ENCODE measurements at places on chromosomes 2 and 18.

DNA sequence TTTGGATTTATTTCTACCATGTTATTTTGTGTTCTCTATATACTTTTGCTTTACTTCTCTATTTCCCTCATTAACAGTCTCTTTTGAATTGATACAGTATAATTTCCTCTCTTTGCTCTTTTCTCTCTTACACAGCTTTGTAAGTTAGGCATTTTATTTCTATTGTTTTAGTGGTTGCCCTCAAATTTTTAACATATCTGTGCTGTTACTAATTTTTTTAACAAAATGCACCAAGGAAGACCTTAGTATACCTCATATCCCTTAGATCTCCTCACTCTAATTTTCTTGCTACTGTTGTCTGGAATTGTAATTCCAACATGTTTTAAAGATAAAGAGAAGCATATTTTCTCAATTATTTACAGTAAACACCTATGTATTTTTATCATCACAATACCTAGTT, 416.8 kb upstream of the SLC14A2 start:
- no peak for DNase-seq

DNA sequence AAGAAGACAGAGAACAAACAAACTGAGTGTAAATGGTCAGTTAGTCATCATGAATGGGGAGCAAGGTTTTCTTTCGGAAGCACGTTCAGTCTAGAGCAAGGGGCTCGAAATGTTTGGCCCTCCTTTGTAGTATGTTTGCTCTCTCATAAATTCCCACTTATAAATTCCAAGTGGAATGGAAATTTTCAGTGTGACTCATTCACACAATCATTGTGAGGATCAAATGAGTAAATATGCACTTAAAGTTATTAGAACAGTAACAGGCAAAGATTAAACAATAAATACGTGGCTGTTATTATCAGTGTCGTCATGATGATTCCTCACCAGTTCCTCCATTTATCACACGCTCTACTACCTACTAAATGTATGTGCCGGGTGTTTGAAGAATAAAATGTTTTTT, 10.5 kb downstream of the CNGA3 start:
- no peak for DNase-seq

DNA sequence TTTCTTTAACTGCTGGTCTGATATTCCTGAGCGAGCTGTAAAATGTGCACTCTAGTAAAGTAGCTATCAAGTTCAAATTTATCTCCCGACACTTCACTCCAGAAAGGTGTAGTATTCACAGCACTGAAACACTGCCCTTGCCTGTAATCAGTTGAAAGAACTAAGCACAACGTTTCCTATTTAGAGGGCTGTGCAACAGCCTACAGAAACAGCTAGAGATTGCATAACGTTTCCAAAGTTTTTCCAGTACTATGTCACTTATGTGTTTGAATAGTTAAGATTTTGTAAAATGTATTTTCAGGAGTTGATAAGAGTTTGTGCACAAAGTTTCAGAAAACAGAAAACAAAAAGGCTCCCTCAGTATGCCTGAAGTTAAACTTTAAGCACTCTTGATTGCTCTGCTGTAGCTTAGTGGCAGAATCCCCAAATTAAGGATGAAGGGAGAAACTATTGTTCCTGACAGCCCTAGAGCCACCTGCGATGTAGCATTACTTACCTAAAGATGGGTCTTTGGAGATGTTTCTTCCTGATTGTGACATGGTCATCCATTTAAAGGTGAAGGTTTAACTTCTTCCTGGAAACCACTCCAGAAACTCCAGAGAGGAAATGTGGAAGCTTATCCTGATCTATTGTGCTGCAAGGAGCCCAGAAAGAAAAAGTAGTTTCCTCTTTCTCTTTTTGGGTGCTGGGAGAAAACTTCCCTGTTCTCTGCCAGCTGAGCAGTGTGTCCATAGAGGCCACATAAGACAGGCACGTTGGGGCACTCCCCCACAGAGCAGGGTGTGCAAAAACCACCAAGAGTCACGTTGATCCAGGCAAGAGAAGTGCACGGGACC, 536 bp downstream of the PDE1A start:
- DNase-seq = no peak

DNA sequence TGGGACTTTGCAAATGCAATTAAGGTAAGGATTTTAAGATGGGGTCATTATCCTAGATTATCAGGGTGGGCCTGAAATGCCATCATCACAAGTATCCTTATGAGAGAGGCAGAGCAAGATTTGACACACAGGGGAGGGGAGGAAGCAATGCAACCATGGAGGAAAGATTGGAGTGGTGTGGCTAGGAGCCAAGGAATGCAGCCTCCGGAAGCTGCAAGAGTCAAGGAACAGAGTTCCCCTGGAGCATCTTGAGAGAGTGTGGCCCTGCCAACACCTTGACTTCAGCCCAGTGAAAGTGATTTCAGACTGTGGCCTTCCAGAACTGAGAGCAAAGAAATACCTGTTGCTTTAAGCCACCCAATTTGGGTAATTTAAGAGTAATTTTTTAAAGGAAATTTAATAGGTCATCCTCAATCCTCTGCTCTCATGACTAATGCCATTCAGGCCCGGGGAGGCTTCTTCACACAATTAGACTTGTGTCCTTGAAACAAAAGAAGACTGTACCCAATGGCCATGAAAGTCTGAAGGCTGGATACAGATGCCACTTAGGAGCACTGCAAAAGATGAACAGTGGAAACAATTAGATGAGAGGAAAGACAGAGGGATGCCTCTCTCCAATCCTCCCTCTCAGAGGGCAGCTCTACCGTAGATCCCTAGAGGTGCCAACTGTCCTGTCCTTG, 250.3 kb upstream of the ID2 start:
- DNase-seq = no peak

- DNase-seq = no peak
These were observed 18.4 kb downstream of the SLC4A3 start for GRCh38 chr2:219645631-219646527.

DNA sequence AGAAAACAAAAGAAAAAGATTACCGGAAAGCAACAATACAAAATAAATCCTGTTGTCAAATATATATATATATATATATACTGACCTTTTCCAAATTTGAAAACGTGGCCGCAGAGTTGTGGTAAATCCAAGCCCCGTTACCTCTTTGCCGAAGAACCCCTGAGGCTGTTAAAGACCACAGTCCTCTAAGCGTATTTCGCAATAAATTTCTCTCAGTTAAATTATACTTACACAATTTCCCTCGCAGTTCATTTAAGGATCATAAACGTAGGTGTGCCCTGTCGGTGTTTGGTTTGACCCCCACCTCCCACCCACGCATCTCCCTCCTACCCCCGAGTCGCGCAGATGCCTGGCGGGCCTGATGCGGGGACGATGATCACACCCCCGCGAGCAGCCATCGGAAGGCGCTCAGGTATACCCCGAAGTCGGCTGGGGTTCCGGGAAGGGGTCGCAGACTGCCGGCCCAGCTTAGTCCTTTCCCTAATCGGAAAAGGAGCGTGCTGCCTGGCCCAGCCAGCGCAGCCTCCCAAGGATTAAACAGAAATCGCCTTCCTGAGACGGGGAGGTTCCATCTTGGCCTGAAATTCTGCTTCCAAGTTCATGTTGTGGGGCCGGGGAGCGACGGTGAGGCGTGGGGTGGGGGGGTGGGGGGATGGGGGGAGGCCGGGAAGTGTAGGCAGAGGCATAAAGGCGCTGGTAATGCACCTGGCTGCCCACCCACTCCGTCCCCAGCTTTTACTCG, 2.9 kb upstream of the MEIS1 start:
- DNase-seq = no peak

GRCh38 chr18:31591113-31591512, 564 bp upstream of the TTR start:
- DNase-seq = no peak

- no peak for DNase-seq
These were observed 55.4 kb upstream of the CCBE1 start for GRCh38 chr18:59752666-59753065.

DNA sequence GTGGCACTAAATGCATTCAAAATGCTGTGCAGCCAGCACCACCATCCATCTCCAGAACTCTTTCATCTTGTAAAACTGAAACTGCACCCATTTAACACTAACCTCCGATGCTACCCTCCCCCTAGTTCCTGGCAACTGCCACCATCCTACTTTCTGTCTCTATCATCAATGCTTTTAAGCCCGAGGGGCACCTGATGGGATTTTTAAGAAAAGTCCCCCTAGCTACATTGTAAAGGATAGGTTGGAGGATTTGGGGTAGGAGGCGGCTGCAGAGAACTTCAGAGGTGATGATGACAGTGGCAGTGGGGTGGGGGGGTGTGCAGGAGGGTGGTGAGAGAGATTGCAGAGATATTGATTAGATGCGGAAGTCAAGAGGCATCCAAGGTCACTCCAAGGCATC, 10.8 kb upstream of the YWHAQ start:
- no peak for DNase-seq

- DNase-seq = no peak
These were observed 106.9 kb downstream of the MSH2 start for GRCh38 chr2:47509821-47510385.

GRCh38 chr2:234291765-234292204, 205.1 kb downstream of the ARL4C start:
- no peak for DNase-seq

All from brain pericyte (primary cell).